MG63 (cell line): ENCODE measurements at places on chromosomes 3 and 15.

DNA sequence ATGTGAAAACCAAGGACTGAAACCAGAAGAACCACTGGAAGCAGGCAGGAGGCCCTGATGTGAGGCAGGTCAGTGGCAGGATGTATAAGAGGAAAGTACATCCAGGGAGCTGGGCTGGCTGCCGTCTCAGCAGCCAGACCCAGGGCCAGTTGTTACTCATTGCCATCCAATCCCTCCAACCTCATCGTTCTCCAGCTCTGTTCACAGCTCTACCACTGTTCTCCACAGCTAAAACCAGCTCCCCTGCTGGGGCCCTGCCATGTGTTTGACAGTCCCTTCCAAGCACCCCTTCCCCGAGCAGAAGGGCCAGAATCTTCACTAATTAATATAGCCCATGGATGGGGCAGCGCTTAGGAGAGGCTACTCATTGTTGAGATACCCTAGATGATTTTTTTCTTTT, 206.6 kb downstream of the MECOM start:
- no peak for DNase-seq

GRCh38 chr3:46209053-46209452, 940 bp upstream of the CCR1 start:
- DNase-seq: no peak

GRCh38 chr3:147813256-147813655, 404.1 kb downstream of the ZIC1 start:
- DNase-seq: no peak

DNA sequence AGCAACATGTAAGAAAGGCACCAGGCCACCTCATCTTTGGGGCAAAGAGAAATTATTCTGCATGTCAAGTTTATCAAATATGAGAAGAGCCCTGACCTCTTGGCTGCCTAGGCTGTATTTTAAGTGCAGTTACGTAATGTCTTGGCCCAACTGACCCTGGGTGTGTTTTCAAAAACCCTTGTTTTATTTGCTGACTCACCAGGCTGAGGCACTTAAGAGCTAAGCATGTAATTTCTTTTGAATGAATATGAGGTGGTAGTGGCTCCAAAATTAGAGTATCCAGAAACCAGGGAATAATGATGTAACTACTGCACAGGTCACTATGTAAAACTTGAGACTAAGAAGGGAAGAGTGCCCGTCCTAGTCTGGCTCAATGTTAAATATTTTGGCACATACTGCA, 24.3 kb downstream of the PGPEP1L start:
- peak; percentile 85 for DNase-seq

GRCh38 chr3:157618075-157618760, 115.0 kb upstream of the VEPH1 start:
- DNase-seq: peak; percentile 57

DNA sequence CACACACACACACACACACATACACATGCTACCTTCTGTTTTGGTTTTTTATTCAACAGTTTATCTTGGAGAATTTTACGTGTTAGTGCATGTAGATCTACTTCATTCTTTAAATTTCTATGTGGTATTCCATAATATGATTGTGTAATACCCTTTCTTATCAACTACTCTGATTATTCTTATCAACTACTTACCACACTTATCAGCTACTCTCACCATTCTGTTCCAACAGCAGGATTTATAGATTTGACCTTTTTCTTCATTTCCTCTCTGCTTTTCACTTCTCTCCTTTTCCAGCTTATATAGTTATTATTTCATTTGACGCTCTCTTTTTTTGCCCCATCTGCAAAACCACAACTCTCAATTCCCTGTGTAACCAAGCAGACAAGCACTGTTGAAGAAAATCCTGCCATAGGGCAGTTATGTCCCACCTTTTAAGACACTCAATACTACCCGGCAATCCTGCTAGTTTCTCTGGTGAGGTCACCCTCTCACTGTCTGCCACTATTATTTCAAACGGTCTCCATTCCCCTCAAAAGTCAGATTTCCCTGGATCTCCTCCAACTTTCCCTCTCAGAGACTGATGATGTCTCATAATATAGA, 56.9 kb upstream of the SATB1 start:
- DNase-seq: no peak

DNA sequence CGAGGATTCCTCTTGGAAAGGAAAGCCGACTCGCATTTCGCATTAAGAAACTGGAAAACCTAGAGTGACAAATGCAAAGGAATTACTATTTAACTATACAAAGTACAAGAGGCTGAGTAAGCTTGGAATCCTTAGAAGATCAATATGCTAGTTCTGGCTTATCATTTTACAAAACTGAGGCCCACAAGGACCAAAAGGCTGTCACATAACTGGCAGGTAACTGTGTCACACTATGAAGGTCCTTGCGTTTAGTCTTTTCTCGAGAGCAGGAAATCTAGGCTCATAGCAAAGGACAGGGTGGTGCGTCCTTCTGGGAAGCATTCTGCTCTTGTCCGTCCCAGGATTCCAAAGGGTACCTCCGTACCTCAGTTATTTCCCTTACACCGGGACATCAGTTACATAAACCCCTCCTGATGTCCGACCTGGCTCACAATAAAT, 629 bp downstream of the RPL24 start:
- no peak for DNase-seq

DNA sequence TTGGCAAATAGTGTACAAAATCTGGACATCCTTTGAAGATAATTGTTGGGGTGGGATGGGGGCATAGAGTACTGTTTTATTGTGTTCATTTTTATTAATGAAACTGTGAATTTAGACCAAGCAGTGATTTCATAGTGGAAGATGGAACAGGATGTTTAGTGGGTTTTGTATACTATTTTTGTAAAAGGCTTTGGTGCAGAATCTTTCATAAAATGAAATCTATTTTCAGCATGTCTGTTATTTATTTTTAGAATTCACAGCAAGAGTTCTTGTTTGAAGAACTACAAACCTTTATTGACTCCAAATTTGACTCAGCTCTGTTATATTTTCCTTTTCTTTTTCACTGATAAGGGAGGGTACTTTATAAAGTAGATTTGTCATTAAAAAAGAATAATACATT, 145.4 kb downstream of the AKAP13 start:
- no peak for DNase-seq

DNA sequence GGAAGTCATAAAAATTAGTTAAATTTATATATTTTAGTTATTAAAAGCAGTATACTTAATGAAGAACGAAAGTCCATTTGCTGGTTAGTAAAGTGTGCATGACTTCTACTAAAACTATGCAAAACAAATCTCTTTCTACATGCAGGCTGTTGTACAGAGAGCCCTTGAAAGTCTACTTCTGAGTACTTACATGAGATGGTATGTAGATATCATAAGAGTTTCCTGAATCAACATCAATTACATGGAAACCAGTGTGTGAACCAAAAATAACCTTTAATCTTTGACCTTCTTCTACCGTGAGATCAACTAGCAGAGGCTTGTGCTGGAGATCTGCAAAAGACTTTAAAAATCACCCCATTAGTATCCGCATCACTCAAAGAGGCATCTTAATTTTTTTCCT, 42.1 kb upstream of the SLC2A2 start:
- no peak for DNase-seq

DNA sequence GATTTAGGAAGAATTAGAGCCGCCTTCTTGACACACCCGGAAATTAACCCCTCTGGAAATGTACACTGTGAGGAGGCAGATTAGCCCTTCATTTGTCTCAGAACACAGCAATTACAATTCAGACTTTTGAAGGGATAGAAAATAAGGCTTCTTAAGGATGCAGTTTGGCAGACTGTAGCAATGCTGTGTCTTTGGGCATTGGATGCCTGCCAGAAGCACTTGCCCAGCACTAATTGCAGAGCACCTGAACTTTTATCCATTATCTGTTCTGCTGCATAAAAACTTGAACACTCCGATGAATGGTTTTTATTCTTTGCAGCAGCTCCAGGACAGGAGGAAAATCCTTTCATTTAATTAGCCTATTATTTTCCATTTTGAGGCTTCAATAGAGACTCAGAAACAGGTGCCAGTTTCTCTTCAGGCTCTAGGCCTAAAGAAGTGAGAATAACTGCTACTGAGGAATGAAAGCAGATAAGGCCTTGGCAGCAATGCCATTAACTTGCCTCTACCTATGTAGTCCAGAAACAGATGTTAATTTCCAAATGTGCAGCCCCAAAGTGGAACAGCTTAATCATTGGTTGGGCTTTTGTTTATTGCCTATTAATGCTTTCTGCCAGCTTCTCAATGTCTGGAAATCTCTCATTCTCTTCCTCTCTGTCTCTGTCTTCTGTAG, 418.5 kb downstream of the NSUN3 start:
- DNase-seq: no peak

- no peak for DNase-seq
Observed at GRCh38 chr3:56921573-56922453, 120.1 kb upstream of the ARHGEF3 start.

DNA sequence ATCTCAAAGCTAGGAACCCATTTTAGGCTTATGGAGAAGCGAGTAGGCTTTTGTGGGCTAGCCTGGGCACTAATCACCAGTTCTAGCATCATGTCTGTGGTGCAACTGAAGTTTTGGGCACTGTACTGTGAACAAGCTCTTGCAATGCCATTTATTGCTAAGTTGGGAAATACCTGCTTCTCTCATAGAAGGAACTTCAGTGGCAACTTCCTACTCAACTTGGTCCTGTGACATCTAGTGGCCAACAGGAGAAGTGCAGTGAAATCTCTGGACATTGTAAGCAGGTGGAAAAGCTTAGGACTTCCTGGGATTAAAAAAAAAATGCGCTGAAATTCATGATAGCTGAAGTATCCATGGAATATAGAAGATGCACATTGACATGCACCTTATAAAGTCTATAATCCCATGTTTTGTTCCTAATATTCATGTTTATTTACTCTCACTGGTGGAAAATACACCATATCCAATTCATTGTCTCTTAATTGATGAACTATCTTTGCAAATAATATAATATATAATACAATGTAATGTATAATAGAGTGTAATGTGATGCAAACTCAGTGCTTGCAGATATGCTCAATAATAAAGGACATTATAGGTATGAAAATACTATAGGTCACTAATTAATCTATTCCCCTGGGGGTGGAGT, 6.5 kb upstream of the ALDH1A3 start:
- peak; percentile 58 for DNase-seq

DNA sequence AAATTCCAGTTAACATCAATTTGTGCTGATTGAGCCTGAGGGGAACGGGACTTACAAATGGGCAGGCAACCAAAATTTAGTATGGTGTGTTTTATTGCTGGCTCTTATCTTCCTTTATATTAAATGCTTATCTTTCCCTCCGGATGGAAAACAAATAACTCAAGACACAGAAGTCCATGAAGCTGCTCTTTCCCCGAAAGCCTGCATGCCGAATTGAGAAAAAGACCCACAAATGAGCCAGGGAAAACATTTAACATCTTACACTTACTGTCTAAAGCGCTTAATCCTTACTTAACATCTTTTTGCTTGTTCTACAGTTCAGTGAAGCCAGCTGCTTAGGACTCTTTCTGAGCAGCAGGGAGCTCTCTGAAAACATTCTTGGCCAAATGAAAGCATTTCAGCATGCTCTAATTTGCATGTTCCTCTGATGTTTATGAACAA, 49.5 kb downstream of the HEG1 start:
- DNase-seq: no peak

GRCh38 chr3:53729618-53730017, 116.6 kb downstream of the CHDH start:
- DNase-seq: no peak

DNA sequence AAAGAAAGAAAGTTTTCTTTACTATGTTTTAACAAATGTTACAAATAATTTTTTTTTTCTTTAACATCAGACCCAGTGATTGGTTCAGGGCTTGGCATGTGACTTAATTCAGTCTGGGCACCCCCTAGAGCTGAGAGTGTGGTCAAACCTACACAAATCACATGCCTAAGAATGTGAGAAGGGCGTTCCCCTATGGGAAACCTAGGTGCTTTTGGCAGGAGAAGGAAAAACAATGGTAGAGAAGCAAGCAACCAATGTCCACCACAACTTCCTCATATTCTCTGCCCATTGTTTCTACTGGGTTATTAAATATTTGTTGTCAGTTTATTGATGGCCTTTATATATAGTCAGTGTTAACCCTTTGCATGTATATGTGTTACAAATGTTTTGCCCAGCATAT, 21.4 kb upstream of the PIAS1 start:
- no peak for DNase-seq

GRCh38 chr3:14358426-14359211, 43.8 kb upstream of the SLC6A6 start:
- peak; percentile 15 for DNase-seq

GRCh38 chr3:49780080-49780974, 6.0 kb downstream of the IP6K1 start:
- no peak for DNase-seq

- no peak for DNase-seq
Observed at GRCh38 chr3:188899881-188900280, 271.9 kb upstream of the TPRG1 start.

- no peak for DNase-seq
Observed at GRCh38 chr15:61564785-61565184, 335.7 kb upstream of the RORA start.

DNA sequence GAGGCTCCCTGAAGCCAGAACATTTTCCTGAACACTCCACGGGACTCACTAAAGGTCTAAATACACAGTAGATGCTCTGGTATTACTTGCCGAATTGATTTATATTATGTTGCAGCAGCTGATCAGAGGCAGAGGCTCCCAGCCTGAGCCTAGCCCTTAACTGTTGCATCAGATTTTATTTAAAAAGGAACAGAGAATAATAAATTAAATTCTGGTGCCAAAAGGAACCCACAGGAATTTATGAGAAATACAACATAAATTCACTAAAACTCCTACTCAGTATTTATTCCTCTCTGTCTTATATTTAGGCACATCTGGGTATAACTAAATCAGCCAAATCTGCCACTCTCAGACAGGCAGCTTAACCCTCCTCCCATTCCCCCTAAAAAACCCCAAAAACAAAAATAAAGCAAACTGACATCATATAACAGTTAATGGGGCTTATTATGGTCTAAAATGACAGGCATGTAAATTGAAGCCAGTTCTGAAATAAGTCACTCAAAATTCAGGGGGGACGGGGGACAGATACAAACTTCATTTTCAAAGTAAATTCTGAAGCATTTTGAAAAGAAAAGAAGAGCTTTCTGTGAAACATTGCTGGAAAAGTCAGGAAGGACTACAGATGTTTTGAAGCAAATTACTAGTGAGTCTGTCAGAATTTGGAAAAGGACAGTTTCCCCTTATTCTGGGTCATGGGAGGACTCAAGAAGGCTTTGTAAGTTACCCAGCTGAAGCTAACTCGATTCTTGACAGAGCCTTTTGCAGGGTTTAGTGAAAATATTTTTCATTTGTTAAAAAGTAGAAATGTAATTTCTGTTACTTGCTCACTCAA, 53.8 kb upstream of the CORO2B start:
- DNase-seq: peak; percentile 51

- DNase-seq: no peak
Observed at GRCh38 chr3:169665264-169666075, 2.0 kb upstream of the MECOM start.
